ENCODE measurements at places on chromosomes 7 and 10. TPM values are rescaled to one million over a fixed set of nuclear protein-coding genes. Genes with fewer than 3 reads are reported as not detected.

Gene FAM180A
- 5.8 TPM for total RNA-seq

- no peak for DNase-seq
Measured at GRCh38 chr7:57424515-57425238, 25.3 kb upstream of the ZNF716 start.

Gene STAG3
- total RNA-seq: 0.68 TPM

DNA sequence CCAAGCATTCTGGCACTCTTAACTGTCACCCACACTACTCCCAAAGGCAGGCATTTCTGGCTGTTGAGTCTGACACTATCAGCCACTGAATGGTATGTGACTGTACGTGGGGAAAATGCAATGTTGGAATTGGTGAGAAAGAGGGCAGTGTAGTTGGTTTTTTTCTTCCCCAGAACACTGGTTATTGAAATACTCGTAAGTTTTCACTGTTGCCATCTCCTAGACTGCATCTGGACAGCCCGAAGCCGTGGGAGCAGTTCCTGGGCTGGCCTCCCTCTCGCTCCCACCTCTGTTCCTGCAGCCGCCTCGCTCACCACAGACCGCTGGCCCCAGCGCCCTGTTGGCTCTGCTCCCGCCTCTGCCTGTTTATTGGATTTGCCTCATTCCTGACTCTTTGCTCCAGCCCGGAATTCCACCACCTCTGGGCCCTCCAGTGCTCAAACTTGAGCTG, 5.7 kb downstream of the PLCE1 start:
- DNase-seq: peak; percentile 70

GRCh38 chr10:8356283-8356682, 301.8 kb downstream of the GATA3 start:
- DNase-seq: no peak

- DNase-seq: no peak
Measured at GRCh38 chr10:110680273-110681020, 36.3 kb downstream of the RBM20 start.

Gene EGR2
- 28.4 TPM for total RNA-seq

Gene C7orf57
- not detected for total RNA-seq

GRCh38 chr7:105202616-105203015, 186.1 kb downstream of the SRPK2 start:
- no peak for DNase-seq

DNA sequence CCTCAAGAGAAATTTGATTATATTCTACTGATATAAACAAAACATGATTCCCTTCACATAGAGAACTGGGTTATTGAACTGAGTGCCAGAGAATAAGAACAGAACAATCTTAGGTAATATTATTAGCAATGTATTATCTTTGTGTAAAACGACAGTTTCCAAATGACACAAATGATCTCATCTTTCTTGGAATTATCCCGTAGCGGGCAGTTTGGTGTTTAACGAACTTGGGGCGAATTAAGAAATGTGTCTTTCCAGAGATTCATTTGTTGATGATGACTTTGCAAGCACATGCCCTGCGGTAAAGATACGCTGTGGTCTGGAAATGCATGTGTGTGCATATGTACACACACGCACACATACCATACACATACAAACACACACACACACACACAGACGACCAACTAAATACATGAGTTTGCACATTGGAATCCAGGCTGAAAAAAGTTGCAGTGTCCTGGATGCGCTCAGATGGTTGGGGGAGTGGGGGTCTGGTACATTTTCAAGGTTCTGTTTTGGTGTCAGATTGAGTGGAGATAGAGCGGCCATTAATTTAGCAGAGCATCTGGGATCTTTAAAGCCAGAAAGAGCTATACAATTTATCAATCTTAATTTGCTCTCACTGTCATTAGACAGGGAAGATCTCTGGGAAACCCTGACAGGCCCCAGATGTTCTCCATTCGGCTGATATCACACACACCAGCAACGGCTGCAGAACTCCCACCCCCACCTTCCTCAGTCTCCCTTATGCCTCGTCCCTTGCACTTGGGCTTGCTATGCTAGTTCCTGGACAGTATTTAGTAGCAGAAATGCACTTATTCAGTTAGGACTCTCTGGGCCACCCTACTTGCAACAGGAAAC, 112.4 kb upstream of the FAM171A1 start:
- DNase-seq: no peak

Gene CISD1
- total RNA-seq: 17.8 TPM

Gene WAC
- total RNA-seq: 164 TPM

GRCh38 chr10:104734433-104734832, 93.3 kb downstream of the SORCS3 start:
- no peak for DNase-seq

DNA sequence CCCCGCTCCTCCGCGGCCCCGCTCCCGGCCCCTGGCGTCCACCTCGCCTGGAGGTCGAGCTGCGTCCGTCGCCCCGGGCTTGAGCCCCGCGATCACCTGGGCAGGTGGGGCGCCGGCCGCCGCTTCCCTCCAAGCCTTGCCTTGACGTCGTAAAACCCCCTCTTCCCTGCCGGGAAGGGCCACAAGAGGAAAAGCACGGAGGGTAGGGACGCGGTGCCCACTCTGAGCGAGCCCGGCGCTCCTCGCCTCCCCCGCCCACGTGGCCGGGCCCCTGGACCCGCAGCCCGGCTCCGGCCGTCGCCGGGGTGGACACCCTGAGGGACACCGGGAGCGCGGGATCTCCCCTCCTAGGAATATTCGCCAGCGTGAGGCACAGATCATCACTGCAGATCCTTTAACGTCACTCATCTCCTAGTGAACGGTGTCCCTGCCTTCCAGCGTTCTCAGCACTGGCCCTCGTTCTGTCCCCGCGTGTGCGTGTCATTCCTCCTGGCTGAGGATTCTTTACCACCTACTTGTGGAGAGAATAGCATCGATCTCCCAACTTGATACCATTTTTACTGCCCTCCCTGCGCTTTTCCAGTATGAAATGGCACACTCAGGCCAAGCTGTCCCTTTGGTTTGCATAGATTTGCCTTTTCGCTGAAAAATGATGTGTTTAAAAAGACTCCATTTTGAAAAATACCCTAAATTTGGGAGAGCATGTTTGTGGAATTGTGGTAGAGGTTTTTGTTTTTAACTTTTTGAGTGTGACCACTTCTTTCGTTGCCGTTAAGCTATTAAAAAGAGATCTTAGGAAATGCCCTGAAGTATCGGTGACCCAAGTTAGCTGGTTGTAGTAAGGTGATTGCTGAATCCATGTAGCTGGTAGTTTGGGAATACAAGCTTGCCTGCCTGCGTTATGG, 649 bp downstream of the ACTR3B start:
- DNase-seq: no peak

Gene ENTPD1
- total RNA-seq: 18.9 TPM

DNA sequence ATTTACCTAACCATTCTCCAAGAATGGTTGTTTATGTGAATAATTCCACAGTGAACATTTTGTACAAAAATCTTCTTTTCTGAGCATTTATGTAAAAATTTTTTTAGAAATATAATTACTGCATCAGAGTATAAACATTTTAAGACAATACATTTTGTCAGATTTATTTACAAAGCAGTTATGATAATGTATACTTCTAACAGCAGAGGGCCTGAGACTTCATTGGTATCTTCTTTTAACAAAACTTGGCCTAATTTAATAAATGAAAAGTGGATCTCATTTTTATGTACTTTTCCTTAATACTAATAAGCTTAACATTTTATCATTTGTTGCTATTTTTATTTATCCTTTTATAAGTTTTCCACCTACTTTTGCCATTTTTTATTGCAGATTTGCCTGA, 69.4 kb downstream of the HECTD2 start:
- DNase-seq: no peak

DNA sequence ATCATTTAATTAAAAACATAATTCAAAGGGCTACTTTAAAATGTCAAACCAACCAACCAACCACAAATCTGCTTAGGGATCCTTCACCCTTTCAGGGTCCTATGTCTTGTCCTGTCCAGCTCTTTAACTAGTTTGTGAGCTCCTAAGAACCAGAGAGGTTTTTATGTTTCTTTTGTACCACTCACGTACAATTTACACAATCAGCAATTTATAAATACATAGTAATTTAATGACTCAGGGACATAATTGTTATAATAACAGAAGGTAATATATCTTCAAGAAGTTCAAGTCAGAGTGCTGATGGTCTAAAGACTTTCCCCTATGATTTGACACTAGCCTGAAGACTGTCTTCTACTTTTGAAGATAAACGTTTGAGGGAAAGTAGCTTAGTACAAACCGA, 16.0 kb downstream of the DHX32 start:
- no peak for DNase-seq

DNA sequence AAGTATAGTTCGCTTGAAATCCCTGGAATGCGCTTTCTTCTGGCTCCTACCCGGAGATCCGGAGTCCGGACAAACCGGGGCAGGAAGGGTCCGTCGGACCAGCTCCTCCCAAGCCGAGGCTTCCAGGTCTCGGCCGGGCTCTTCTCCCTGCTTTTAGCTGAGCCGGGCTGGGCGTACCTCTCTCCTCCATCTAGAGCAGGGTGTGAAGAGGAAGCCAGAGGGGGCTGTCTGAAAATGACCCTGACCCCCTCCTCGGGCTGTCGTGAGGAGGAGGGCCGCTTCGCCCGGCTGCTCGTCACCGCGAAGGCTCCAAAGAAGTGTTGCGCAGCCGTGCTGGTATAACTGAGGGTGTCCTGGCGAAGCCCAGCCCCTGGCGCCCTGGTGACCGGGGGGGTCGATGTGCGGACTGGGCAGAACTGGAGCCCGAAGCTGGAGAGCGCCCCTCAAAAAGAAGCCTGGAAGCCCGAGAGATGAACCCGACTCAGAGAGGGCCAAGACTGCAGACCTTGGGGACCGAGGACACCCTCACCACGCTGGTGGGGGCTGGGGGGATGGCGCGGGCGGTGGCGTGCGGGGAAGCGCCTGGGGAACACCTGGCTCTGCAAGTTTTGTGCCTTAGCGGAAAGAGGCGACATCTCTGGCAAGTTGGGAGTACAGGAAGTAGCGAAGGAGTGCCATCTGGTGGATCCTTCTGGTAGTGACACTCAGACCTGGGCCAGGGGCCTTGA, 5.7 kb downstream of the KAZALD1 start:
- peak; percentile 85 for DNase-seq

- DNase-seq: no peak
Measured at GRCh38 chr7:80661729-80662128, 23.3 kb downstream of the CD36 start.

Gene LIPF
- total RNA-seq: not detected

DNA sequence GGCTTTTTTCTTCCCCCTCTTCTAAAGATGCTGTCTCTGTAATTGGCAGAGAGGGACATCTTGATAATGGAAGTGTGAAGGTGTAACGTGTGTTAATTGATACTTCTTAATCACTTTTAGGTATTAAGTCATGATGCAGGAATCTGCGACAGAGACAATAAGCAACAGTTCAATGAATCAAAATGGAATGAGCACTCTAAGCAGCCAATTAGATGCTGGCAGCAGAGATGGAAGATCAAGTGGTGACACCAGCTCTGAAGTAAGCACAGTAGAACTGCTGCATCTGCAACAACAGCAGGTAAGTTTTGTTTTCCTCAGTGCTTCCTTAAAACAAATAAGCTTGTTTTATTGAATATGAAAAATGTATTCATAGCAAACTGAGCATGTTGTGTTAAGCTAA, 11.8 kb downstream of the FOXP2 start:
- no peak for DNase-seq

DNA sequence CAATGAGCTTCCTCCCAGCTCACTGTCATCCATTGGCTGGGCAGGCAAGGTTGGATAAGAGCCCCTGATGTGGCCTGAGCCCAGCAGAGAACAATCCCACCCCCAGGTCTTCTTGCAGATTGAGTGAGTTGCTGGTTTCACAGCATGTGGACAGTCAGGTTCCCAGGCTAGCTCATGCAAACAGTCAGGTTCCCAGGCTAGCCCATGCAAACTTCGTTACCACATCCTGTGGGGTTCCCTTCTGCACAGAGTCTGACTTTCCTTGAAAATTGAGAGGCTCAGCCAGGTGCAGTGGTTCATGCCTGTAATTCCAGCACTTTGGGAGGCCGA, 67.1 kb downstream of the TMEM130 start:
- no peak for DNase-seq

Gene PSD
- total RNA-seq: 4.8 TPM

Gene HOXA6
- total RNA-seq: 5.1 TPM

Gene ZNF503
- total RNA-seq: 6.6 TPM

DNA sequence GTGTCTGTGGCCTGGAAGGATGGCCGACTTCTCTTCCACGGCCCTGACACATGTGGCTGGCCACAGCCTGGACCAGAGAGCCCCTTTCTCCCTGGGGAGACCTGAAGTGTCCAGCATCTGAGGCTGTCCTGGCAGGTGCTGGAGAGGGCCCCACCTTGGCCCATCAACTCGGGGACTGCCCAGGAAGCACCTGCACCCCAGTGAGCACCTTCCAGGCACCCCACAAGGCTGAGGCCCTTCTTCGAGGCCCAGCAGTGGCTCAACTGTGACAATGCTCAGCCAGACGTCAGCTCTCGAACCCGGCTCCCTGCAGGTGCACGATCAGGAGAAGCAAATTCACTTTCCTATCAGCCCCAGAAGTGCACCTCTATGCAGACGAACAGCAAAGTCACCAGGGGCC, 24.3 kb downstream of the RGS10 start:
- DNase-seq: no peak

Gene MOGAT3
- not detected for total RNA-seq

DNA sequence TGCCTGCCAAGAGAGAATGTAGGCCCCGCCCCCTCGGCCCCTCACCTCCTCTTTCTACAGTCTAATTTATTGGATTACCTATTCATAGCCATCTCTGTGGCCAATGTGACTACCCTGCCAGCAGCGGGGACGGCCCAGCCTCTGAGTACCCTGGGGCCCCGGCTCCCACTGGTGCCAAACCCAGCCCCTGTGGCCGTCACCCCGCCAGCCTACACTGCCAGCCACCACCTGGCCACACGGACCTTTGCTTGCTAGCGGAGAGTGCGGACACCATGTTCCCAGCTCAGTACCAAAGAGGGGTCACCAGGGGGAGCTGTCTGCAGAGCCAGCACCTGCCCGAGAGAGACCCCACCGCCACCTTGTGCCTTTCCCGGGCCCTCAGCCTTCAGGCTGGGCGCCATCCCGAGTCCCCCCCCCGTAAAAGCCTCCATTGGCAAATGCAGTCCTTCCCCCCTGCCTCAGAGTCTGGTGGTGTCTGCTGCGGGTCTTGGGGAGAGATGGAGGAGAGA, 511.1 kb downstream of the ZNF37A start:
- DNase-seq: no peak
